ENCODE measurements at places on chromosomes 5 and 9. TPM values are rescaled to one million over a fixed set of nuclear protein-coding genes. Genes with fewer than 3 reads are reported as not detected.

Gene ZSWIM6
- 6.6 TPM for total RNA-seq

Gene NCS1
- total RNA-seq: 34.3 TPM

GRCh38 chr9:83006378-83006777 is 56.6 kb downstream of the RASEF start:
- no peak for DNase-seq

Gene PCDHGA3
- 0.90 TPM for total RNA-seq

- no peak for DNase-seq
Measured at GRCh38 chr5:53063791-53064190, 45.8 kb downstream of the MOCS2 start.

GRCh38 chr5:53777864-53778618 is 217.6 kb downstream of the NDUFS4 start:
- no peak for DNase-seq

DNA sequence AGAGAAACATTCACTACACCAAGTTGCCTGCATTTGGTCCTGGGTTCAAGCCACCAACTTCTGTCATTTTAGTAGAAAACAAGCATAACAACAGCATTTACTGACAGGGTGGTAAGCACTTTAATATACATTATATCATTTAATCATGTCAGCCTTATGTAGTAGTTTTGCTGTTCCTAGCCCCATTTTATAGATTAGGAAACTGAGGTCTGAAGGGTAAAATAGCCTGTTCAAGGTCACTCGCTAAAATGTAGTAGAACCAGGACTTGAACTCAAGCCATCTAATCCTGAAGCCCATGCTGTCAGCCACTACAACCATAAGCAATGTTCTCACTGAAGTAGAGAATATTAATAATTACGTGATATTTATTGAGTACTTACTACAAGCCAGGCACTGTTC is 59.7 kb upstream of the TRIM32 start:
- DNase-seq: no peak
